ENCODE measurements at places on chromosomes 3 and 15.

- no peak for DNase-seq
Observed at GRCh38 chr3:184059424-184059823, 6.6 kb downstream of the HTR3C start.

DNA sequence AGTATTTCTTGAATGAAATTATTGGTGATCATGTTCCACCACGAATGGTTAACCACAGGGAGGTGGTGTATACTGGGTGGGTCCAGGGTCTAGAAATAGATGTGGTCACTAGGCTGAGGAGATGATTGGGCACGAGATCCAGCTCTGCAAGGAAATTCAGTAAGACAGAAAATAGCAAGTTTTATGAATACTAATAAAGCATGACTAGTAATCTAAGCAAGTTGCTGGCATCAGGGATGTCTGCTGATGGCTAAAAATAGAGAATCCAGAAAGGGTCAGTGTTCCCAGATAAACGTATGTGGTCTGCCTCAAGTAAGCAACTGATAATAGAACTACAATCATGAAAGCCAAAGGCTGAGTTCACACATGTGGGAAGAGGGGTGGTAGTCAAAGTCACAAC is 108.3 kb upstream of the FRMD4B start:
- no peak for DNase-seq

DNA sequence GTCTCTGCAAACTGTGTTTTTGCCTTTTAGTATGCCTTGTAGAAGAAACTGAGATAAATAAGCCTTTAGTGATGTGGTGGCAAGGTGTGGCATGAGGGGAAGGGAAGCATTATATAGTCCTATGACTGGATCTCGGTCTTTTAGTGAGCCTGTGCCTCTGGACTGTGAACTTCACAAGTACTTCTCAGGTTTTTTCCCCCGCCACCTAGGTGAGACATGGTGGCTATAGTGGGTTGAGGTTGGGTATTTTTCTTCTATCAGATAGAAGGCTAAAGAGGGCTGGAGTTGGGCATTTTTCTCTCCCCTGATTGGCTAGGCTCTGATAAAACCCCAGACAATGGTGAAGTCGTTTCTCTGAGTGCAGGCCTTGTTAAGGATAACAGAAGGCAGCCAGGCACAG is 38.7 kb upstream of the ZFAND6 start:
- no peak for DNase-seq

GRCh38 chr3:117434661-117435412 is 725.3 kb downstream of the TUSC7 start:
- no peak for DNase-seq

- no peak for DNase-seq
Observed at GRCh38 chr3:24060055-24060454, 115.0 kb downstream of the NR1D2 start.

Data from HS-27A (cell line).